ENCODE measurements at places on chromosomes 2 and 18.

DNA sequence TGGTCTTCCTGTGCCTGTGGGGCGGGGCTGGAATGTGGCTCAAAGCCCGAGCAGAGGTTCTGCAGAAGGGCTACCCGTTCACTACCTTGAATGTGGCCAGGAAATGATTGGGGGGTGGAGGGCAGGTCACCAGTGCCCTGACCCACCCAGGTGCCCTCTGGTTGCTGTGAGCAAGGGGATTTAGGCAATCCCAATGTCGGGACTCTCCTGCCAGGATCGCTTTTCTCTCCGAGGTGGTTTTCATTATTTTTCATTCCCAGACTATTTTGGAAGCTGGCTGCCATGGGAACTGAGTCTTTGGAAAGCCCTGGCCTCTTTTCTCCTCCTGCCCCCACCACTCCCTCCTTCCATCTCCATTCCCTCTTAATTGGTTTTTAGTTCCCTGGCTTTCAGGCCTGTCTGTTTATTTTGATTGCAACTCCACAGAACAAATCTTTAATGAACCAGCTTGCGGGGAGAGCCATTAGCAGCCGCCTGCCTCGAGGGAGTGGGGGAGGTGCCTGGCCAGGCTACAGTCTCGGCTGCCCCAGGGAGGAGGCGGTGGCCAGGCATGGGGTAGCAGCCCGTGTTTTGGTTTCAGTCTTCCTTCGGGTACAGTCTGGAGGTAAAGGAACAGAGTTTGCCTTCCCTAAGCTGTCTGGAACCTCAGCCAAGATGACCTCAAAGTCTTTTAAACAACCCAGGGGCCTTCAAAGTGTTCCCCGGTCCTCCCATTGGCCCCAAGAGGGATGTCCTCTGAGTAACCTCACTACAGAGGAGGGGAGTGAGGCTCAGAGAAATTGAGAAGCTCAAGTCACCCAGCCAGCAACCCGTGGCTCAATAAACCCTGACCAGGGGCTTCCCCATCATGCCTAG is 114.4 kb upstream of the HAAO start:
- peak; percentile 97 for DNase-seq

- DNase-seq: peak; percentile 47
Observed at GRCh38 chr2:64454386-64455332, 697 bp downstream of the LGALSL start.

GRCh38 chr2:134671513-134671912 is 47.3 kb downstream of the TMEM163 start:
- no peak for DNase-seq

- DNase-seq: no peak
Observed at GRCh38 chr2:20649576-20649975, 1.3 kb downstream of the HS1BP3 start.

- no peak for DNase-seq
Observed at GRCh38 chr2:140173790-140174189, 1393.6 kb upstream of the NXPH2 start.

- peak; percentile 44 for DNase-seq
Observed at GRCh38 chr2:191666732-191667131, 11.2 kb upstream of the NABP1 start.

Data from EH (cell line).